ENCODE measurements at places on chromosomes 7 and 10. TPM values are rescaled to one million over a fixed set of nuclear protein-coding genes. Genes with fewer than 3 reads are reported as not detected.

DNA sequence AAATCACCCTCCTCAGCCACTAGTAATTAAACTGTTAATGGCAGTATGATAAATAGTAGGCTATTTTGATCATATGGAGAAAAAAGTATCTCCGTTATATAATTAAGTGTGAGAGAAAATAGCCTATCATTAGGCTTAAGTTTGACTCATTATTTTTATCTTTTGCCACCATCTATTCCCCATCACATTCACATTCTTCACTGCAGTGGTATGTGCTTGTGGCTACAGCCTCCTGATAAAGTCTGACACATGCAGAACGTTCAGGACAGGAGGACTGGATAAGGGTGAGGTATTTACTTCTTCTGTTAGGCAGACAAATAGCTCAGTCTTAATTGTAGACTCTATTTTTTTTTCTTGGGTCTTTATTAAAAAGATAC, 5.8 kb downstream of the NEBL start:
- H3K36me3 ChIP-seq: no peaks in the 10 kb centered on the region
- H3K4me1 ChIP-seq: no peaks in the 10 kb centered on the region
- H3K4me3 ChIP-seq: no peak overlapping the region
- no peak for DNase-seq
- no peak overlapping the region for H3K27ac ChIP-seq
- H3K27me3 ChIP-seq: no peaks in the 10 kb centered on the region

- H3K27me3 ChIP-seq: peaks cover 1% of the 10 kb centered on the region
- H3K27ac ChIP-seq: peak overlapping the region; percentile 70
Observed at GRCh38 chr7:90599038-90599437, 2.9 kb downstream of the CDK14 start.

Gene OPALIN
- not detected for total RNA-seq

Gene ZNF786
- 4.7 TPM for total RNA-seq

Gene LIPF
- total RNA-seq: not detected
